Camera-type eye (tissue), 1 donor: ENCODE measurements at places on chromosomes 16 and 17. TPM values are rescaled to one million over a fixed set of nuclear protein-coding genes. Genes with fewer than 3 reads are reported as not detected.

OR2C1 gene
- 0.99 TPM for total RNA-seq

TBC1D3G gene
- 2.2 TPM for total RNA-seq

SOX9 gene
- total RNA-seq = 83.6 TPM

SRCIN1 gene
- 14.8 TPM for total RNA-seq

CAMKK1 gene
- 22.0 TPM for total RNA-seq

CD300H gene
- total RNA-seq = not detected

SDK2 gene
- total RNA-seq = 16.2 TPM

ACSM2A gene
- not detected for total RNA-seq

CCNF gene
- total RNA-seq = 10.2 TPM

SCGB1C2 gene
- total RNA-seq = not detected

NKD1 gene
- total RNA-seq = 15.0 TPM
